A673 (cell line): ENCODE measurements at places on chromosomes 1 and 21. TPM values are rescaled to one million over a fixed set of nuclear protein-coding genes. Genes with fewer than 3 reads are reported as not detected.

GRCh38 chr1:15702722-15703550 is 18.8 kb downstream of the PLEKHM2 start:
- H3K4me3 ChIP-seq, result no peak overlapping the region
- peaks cover 10% of the 10 kb centered on the region for H3K4me1 ChIP-seq
- no peaks in the 10 kb centered on the region for H3K36me3 ChIP-seq
- no peak for DNase-seq
- no peaks in the 10 kb centered on the region for H3K27me3 ChIP-seq

DNA sequence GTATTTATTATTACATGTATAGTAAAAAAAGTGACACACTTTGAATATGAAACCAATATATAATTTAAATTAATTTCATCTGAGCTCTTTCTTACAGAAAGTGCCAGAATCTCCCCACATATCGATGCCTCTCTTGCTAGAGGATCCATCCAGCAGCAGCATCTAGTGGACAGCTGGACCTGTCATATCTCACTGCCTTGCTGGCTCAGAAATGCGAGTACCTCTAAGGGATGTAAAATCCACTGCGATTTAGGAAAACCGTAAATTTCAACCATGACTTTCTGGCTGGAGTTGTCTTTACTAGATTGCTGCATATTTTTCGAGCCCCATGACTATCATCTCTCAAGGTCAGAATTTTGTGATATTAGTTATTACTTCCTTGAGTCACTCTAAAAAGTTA is 333.8 kb downstream of the NEGR1 start:
- H3K4me3 ChIP-seq, result no peak overlapping the region
- H3K27ac ChIP-seq, result no peak overlapping the region
- no peaks in the 10 kb centered on the region for H3K4me1 ChIP-seq
- H3K36me3 ChIP-seq, result no peaks in the 10 kb centered on the region

- no peak overlapping the region for H3K4me3 ChIP-seq
- peaks cover 21% of the 10 kb centered on the region for H3K4me1 ChIP-seq
- no peak overlapping the region for H3K27ac ChIP-seq
- H3K36me3 ChIP-seq, result peaks cover 8% of the 10 kb centered on the region
These were observed 2.3 kb upstream of the GADD45A start for GRCh38 chr1:67682659-67683197.

DNA sequence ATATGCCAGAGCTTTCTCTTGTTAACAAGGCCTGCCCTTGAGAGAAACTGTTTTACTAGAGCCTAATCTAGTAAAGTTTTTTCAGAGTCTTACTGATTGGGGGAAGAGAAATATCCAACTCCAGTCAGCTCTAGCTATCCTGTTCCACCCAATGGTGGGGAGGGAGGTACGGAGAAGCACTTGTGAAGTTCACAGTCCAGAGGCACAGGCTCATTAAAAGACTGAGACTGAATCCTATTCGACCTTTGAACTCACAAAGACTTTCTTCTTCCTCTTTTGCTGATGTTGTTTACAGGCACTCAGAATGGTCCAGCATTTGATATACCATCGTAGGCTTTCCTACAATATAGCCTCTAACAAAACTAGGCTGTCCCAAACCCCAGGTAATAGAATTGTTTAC is 15.5 kb upstream of the SFT2D2 start:
- no peaks in the 10 kb centered on the region for H3K36me3 ChIP-seq
- no peaks in the 10 kb centered on the region for H3K4me1 ChIP-seq
- H3K27me3 ChIP-seq, result no peaks in the 10 kb centered on the region
- no peak for DNase-seq
- no peak overlapping the region for H3K4me3 ChIP-seq

- DNase-seq, result peak; percentile 63
- peaks cover 13% of the 10 kb centered on the region for H3K27me3 ChIP-seq
- no peak overlapping the region for H3K27ac ChIP-seq
- H3K36me3 ChIP-seq, result no peaks in the 10 kb centered on the region
- H3K4me3 ChIP-seq, result peak overlapping the region; percentile 42
These were observed 87.5 kb upstream of the RHOU start for GRCh38 chr1:228647523-228648444.

- H3K4me1 ChIP-seq, result no peaks in the 10 kb centered on the region
- no peaks in the 10 kb centered on the region for H3K36me3 ChIP-seq
- H3K4me3 ChIP-seq, result no peak overlapping the region
- DNase-seq, result no peak
- peaks cover 4% of the 10 kb centered on the region for H3K27me3 ChIP-seq
These were observed 991.4 kb downstream of the ADGRL2 start for GRCh38 chr1:82792151-82792550.

- DNase-seq, result no peak
- H3K4me3 ChIP-seq, result no peak overlapping the region
- no peaks in the 10 kb centered on the region for H3K4me1 ChIP-seq
- H3K36me3 ChIP-seq, result peaks cover 5% of the 10 kb centered on the region
- no peaks in the 10 kb centered on the region for H3K27me3 ChIP-seq
These were observed 28.7 kb upstream of the NBL1 start for GRCh38 chr1:19615438-19615837.

DNA sequence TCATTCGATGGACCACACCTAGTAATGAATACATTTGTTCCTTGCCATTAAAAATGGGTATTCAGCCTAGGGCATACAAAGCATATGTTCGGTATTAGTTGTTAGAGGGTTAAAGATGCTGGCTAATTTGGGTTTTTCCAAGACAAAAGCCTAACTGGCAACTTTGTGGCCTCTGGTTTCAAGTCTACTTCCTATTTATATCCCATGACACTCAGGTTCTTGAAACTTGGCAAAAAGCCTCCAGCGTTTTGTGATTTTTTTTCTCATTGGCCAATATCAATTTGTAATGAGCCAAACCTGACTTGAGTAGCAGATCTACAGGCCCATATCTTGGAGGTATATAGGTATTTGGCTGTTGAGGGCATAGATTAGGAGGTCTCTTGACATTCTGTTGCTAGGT is 75.3 kb downstream of the C1orf21 start:
- no peak overlapping the region for H3K4me3 ChIP-seq
- no peak for DNase-seq
- H3K36me3 ChIP-seq, result no peaks in the 10 kb centered on the region
- no peaks in the 10 kb centered on the region for H3K27me3 ChIP-seq
- no peak overlapping the region for H3K27ac ChIP-seq

DNA sequence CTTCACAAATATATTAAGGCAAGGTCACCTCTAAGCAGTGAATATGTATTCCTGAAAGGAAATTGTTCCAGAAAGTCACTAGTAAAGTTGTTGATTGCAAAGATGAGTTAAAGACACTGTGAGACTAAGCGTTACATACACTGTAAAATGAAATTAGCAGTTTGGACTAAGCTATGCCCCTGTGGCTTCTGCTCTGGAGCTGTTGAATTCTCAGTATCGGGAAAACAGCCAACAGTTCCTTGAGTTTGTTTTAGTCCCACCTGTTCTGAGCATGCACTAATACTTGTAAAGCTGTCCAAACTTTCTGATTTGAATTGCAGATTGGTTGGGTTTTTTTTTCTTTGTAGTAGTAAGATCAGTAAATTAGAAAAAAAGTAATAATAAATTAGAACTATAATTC is 21.0 kb downstream of the ANGPTL1 start:
- no peak overlapping the region for H3K4me3 ChIP-seq
- H3K27me3 ChIP-seq, result no peaks in the 10 kb centered on the region
- no peaks in the 10 kb centered on the region for H3K4me1 ChIP-seq
- no peak for DNase-seq

DNA sequence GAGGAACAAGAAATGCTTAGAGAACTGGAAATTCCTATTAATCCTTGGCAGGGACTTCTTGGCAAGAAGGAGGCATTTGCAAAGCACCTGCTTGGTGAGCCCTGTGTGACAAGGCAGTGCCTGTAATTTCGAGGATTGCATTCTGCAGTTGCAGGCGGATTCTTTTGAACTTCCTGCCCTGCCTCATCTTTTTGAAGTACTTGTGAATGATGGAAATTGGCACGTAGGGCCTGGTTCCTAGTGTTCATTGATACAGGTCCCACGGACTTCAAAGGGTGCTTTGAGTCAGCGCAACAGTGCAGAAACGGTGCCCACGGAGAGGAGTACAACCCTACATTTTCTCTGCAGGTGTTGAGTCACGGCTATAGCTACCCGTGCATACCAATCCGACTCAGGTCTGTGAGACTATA is 6.4 kb downstream of the HUNK start:
- H3K4me3 ChIP-seq, result no peak overlapping the region
- DNase-seq, result no peak
- peaks cover 25% of the 10 kb centered on the region for H3K27me3 ChIP-seq
- no peaks in the 10 kb centered on the region for H3K36me3 ChIP-seq
- no peaks in the 10 kb centered on the region for H3K4me1 ChIP-seq
- no peak overlapping the region for H3K27ac ChIP-seq

- H3K27me3 ChIP-seq, result peaks cover 7% of the 10 kb centered on the region
- no peaks in the 10 kb centered on the region for H3K36me3 ChIP-seq
- no peak overlapping the region for H3K4me3 ChIP-seq
- no peak overlapping the region for H3K27ac ChIP-seq
- H3K4me1 ChIP-seq, result no peaks in the 10 kb centered on the region
- no peak for DNase-seq
These were observed 16.1 kb upstream of the KLHDC7A start for GRCh38 chr1:18464665-18465050.

- DNase-seq, result no peak
- no peak overlapping the region for H3K27ac ChIP-seq
- peaks cover 54% of the 10 kb centered on the region for H3K36me3 ChIP-seq
- H3K4me1 ChIP-seq, result no peaks in the 10 kb centered on the region
- H3K27me3 ChIP-seq, result no peaks in the 10 kb centered on the region
- H3K4me3 ChIP-seq, result no peak overlapping the region
These were observed 79.9 kb downstream of the PRDM2 start for GRCh38 chr1:13779930-13780329.

The KCNJ10 gene
- total RNA-seq, result not detected in 2 replicates

The ZYG11A gene
- 0.17 and 0.31 TPM in 2 replicates for total RNA-seq

The DMBX1 gene
- 0.69 and 1.4 TPM in 2 replicates for total RNA-seq

The MARK1 gene
- 5.1 and 6.9 TPM in 2 replicates for total RNA-seq
